Omental fat pad (tissue), 4 donors: ENCODE measurements at places on chromosomes 1 and 21. TPM values are rescaled to one million over a fixed set of nuclear protein-coding genes. Genes with fewer than 3 reads are reported as not detected.
A peak's percentile ranks its signal among the peaks of the same experiment; 100 is the strongest.

- DNase-seq, result no peak
Observed at GRCh38 chr1:32536764-32537163, 2.5 kb upstream of the ZBTB8A start.

GRCh38 chr1:56788588-56788987 lies 30.6 kb downstream of the FYB2 start:
- no peak for DNase-seq

GRCh38 chr1:91129017-91129416 lies 107.2 kb upstream of the ZNF644 start:
- no peak for DNase-seq

DNA sequence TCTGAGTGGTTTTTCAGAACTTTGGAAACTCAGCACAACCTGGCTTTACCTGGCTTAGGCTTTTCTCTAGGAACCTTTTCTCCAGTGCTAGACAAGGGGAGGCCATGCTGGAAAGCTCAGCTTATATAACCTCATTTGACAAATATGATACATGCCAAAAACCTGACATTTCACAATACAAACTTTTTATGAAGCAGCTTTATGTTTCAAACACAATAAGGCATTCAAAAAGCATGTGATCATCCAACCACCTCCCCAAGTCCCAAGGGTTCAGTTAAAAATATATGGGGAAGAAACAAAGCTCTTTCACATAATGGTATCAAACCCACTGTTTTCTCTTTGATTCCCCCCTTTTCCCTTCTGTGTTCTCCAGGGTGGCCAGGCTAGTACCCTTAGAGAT lies 63.7 kb downstream of the ZC3H11B start:
- DNase-seq, result no peak

DNA sequence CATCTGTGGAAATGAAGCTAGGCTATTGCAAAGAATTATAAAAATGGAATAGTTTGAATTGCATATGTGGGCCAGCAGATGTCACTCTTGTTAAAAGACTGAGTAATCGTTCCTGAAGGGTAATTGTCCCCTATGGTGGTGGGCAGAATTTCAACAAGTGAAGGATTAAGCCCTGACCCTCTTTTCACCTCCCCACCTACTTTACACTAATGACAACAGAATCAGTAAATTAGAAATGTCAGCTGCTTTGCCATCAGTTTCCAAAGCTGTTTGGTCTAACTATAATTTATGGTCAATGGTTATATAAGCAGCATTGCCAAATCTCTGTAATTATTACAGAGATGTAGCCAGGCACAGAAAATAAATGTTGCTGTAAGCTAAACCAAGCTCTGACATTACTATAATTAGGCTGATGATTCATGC lies 898.6 kb downstream of the AMY1C start:
- no peak for DNase-seq

DNA sequence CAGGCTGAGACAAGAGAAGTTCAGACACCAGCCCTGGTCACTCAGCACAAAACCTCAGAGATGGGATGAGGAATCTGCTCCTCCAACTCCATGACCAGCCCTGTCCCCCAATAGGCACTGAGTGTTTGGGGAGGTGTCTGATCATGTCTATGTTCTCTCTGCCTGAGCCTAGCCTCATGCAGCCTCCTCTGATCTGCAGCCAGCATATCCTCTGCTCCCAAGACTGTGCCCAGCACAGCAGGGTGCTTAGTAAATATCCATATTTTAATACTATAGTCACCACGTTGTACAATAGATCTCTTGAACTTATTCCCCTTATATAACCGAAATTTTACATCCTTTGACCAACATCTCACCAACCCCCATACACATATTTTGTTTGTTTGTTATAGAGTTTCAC lies 202.9 kb downstream of the MATN1 start:
- DNase-seq, result no peak

- DNase-seq, result peak; percentile 100
Observed at GRCh38 chr1:27284425-27285273, 37.3 kb upstream of the TMEM222 start.

GRCh38 chr1:10593750-10594149 lies 119.0 kb downstream of the PEX14 start:
- DNase-seq, result no peak

- no peak for DNase-seq
Observed at GRCh38 chr1:226325178-226325577, 16.2 kb upstream of the LIN9 start.

DNA sequence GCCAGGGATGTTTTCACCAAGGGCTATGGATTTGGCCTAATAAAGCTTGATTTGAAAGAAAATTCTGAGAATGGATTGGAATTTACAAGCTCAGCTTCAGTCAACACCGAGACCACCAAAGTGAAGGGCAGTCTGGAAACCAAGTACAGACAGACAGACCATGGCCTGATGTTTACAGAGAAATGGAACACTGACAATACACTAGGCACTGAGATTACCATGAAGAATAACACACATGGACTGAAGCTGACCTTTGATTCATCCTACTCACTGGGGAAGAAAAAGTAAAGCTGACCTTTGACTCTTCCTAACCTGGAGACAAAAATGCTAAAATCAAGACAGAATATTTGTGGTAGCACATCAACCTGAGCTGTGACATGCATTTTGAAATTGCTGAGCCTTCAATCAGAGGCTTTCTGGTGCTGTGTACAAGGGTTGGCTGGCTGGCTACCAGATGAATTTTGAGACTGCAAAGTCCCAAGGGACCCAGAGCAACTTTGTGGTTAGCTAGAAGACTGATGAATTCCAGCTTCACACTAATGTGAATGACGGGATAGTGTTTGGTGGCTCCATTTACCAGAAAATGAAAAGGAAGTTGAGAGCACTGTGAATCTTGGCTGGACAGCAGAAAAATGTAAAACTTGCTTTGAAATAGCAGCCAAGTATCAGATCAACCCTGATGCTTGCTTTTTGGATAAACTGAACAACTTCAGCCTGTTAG lies 190.4 kb upstream of the KCTD3 start:
- no peak for DNase-seq

DNA sequence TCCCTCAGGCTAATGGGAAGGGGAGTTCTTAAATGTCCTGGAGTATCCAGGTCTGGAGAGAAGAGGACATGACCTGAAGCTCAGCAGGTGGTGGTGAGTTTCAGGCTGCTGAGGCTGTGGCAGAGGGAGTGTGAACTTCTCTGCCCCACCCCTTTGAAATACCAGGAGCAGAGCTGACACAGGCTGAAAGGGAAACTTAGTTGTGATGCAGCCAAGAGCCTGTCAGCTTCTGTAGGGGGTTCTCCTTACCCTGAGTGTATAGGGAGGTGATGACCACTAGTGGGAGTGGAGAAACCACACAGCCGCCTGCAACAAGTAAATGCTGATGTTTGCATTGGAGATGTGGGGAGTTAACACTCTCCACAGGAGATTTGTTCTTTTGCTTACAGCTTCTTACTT lies 152.3 kb downstream of the FCRL5 start:
- no peak for DNase-seq

DNA sequence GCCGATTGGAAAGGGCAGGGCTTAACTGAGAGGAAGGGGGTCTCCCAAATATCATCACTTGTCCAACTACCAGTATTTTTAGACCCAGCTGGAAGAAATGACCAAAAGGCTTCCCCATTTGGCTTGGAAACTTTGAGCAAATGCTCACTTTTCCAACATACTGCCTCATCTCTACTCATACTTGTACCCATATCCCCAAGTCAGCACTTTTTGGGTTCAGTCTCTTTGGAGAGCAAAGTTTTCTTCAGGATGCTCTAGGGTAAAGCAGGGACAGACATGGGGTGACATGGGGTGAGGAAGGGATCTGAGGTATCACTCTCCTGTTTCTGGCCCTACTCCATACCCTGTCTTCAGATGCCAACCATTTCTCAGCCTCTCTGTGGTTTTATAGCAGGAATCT lies 27.2 kb downstream of the LRRN2 start:
- no peak for DNase-seq

- DNase-seq, result no peak
Observed at GRCh38 chr1:5603353-5604104, 388.7 kb downstream of the NPHP4 start.

- no peak for DNase-seq
Observed at GRCh38 chr1:92756537-92756936, 28.4 kb downstream of the EVI5 start.

GRCh38 chr21:33828577-33828976 lies 87.0 kb downstream of the ATP5PO start:
- DNase-seq, result no peak

DNA sequence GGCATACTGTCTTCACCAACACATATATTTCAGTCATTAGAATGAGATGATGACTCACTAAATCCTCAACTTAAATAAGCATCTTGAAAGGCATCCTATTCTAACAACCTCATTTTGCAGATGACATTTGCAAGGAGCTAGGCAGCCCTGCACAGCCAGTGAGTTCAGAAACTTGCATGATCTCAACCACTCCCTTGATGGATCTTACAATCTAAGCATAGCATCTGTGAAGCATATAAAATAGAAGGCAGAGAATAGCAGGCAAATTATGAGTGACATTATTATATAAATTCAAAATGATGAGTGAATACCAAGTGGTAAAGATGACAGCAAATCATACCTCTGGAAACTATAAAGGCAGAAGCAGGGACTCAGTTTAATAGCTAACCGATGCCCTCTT lies 31.6 kb downstream of the KRTAP20-3 start:
- no peak for DNase-seq

GRCh38 chr1:209409780-209410179 lies 173.7 kb upstream of the CAMK1G start:
- DNase-seq, result no peak

DNA sequence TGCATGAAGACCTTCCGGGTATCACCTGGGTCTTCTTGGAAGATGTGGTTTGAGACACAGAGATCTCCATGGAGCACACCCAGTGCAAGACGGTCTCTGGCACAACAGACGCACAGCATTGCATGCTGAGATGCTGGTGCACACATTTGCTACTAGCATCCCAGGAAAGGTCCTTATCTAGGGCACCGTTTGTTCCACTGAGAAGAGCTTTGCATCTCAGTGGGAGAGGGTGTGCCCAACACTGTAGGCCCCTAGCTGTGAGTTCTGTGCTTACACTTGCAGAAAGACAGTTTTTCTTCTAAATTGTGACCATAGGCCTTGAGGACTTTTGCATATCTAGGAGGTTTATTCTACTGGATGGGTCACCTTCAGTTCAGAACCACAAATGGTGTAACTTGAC lies 554.1 kb downstream of the MATN1 start:
- DNase-seq, result no peak

DNA sequence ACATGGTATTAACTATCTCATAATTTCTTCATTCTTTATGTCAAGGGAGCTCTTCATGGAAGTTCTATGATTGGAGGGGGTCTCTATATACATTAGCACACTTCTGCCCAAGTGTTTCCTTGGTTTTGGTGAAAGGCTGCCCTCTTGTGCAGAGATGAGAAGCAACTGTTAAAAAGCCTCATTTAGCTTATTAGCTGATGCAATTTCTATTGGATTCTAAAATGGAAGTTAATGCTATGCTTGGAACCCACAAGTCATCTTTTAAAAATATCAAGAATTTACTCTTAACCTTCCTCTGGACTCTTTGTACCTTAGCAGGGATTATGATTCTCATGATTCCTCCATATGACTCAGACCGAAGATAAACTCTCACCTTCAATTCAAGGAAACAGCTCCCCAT lies 328.9 kb downstream of the PTBP2 start:
- no peak for DNase-seq

DNA sequence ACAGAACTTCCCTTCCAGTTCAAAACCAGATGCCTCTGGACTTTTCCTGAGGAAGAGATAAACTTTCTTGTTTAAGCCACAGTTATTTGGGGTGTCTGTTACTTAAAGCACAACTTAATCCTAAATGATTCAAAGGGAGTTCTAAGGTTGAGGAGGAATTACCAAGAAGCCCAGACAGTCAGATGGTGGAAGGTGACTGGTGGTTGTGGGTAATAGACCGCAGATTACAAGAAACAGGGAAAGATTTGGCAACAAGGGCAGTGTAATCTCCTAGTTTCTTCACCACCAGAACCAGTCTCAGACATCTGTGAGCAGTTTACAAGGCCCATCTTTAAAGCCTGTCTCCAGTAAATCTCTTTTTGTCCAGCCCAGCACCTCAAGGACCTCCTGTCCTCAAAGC lies 130.1 kb upstream of the CTTNBP2NL start:
- no peak for DNase-seq

DNA sequence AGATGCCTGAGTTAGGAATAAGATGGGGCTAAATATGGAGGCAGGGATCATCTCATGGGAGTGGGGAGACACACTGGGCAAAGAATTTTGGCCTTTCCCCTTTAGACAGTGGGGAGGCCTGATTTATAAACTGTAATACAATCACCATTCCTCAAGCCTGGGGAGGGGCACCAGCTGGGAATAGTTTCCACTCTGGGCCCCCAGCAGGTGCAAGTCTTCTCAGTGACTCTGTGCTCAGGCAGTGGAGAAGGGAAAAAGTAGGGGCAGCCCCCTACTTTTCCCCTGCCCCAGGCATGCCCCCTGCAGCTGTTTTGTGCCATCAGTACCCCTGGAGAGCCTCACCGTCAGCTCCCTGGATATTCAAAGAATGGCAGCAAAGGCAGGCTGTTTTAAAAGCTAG lies 19.1 kb downstream of the COA7 start:
- DNase-seq, result no peak

GRCh38 chr1:44539991-44540730 lies 134.1 kb downstream of the TMEM53 start:
- no peak for DNase-seq

DNA sequence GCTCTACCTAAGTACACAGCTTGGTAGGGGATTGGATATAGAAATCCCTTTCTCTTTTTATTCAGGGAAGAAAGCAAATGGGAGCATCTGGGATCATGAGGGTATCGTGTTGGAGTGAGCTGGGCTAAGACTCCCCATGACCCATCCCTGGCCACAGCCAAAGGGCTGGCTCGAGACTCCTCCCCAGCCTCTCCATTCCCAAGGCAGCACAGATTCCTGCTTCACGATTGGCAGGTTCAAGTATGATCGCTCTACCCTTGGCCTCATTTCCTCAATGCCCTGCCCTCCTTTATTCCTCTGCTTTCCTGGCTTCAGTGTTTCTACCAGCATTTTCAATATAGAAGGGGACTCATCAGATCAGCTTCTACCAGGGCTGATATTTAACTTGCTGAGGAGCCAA lies 89.7 kb downstream of the ATP1A1 start:
- no peak for DNase-seq

Gene TIE1
- total RNA-seq, result 43.1 TPM

Gene CAPN8
- not detected for total RNA-seq

Gene TMEM39B
- total RNA-seq, result 4.2 TPM

Gene TAS1R3
- total RNA-seq, result 0.12 TPM

Gene TATDN3
- 10.1 TPM for total RNA-seq

Gene WNT2B
- total RNA-seq, result 14.3 TPM

Gene MEX3A
- total RNA-seq, result 0.63 TPM

Gene GREM2
- 0.16 TPM for total RNA-seq
